ENCODE measurements at places on chromosomes 13 and 19.

DNA sequence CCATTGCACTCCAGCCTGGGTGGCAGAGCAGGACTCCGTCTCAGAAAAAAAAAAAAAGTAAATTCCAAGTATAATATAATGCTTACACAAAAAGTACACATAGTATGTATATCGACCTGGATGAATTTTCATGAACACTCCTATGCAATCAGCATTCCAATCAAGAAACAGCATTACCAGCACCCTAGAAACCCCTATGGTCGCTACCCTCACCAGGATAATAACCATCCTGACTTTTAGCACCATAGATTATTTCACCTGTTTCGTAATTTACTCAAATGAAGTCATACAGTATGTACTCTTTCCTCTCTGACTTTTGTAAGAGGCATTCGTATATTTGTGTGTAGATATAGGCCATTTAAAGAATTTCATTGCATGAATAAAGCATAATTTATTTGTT is 47.6 kb downstream of the PCDH8 start:
- DNase-seq = no peak

GRCh38 chr13:33832872-33833271 is 14.9 kb downstream of the RFC3 start:
- no peak for DNase-seq

DNA sequence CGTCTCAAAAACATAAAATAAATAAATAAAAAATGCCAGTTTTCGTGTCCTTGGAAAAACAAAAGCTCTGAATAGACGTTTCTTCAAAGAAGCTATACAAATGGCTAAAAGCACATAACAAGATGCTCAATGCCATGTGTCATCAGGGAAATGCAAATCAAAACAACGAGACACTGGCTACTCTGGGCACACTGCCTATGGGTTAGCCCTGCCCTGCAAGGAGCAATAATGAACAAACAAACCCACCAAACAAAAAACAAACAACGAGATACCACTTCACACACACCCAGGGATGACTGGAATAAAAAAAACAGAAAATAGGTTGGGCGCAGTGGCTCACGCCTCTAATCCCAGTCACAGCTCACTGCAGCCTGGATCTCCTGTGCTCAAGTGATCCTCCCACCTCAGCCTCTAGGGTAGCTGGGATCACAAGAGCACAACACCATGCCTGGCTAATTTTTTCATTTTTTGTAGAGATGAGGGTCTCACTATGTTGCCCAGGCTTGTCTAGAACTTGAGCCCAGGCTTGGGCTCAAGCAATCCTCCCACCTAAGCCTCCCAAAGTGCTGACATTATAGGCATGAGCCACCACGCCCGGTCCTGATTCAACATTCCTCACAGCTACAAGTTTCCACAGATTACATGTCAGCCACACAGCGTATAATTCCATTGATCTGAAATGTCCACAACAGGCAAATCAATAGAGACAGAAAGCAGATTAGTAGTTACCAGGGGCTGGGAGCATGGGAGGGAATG is 15.5 kb upstream of the ISYNA1 start:
- DNase-seq = no peak

- DNase-seq = no peak
Observed at GRCh38 chr19:51131780-51132680, 7.3 kb downstream of the SIGLEC9 start.

- DNase-seq = no peak
Observed at GRCh38 chr13:80265348-80265747, 75.6 kb downstream of the SPRY2 start.

DNA sequence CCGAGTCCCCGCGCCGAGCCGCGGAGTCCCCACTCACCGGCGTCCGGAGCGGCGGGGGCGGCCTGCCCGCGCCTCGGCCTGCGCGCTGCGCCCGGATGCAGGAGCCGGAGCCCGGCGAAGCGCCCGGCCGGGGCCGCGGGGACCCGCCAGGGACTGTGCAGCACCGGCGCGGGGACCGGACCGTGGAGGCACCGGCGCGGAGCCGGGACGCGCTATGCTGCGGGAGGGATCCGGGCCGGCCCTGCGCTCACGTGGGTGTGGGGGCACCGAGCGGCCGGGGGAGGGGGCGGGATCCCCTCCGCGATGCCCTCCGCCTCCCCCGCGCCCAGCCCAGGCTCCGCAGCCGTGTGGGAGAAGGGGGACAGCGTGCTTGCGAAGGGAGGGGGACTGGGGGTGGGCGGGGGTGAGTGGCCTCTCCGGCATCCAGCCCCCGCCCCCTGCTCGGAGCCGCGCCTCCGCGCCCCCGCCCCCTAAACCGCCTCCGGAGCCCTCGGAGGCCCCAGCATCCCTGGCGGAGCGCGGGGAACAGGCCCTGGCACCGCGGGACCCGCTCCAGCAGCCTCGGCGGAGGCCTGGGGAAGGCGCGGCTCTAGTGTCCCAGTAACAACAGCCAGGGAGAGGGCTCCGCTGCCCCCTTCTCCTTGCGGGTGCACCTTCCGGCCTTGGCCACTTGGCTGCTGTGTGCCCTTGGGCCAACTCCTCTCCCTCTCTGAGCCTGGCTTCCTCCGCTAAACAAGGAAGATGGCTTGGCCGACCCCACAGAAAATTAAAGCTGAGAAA is at the start of gene SLC1A6:
TSS of gene SLC1A6 (minus strand) at position 389 of the 780 bp plus-strand sequence. CDS start 6,954 bp downstream, outside the sequence.
- no peak for DNase-seq

GRCh38 chr19:53982611-53983010 is 8.8 kb upstream of the CACNG6 start:
- peak; percentile 24 for DNase-seq

DNA sequence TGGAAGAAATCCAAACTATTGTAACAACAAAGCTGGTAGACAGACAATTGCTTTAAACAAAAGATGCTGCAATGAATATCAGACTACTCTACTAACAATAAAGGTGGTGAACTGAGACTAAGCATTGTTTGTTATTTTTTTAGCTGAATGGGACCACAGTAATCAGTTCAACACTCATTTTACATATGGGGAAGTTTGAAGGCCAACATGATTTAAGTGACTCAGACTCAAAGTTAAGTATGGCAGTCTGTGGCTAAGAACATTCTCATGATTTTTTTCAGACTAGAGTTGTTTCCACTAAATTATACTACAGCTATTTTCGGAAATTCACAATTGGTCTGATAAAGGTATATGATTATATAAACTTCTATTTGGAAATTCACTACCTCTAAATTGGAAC is 10.4 kb downstream of the EXOSC8 start:
- no peak for DNase-seq

- no peak for DNase-seq
Observed at GRCh38 chr13:40074338-40074737, 418.9 kb downstream of the COG6 start.
